ENCODE measurements at places on chromosomes 7 and 10. TPM values are rescaled to one million over a fixed set of nuclear protein-coding genes. Genes with fewer than 3 reads are reported as not detected.

The NPFFR1 gene
- 0.01 TPM for total RNA-seq

The GIMAP8 gene
- not detected for total RNA-seq

The CLDN3 gene
- total RNA-seq, result 1.8 TPM

The ASZ1 gene
- not detected for total RNA-seq

The INHBA gene
- 0.78 TPM for total RNA-seq

The ANKRD2 gene
- 4.2 TPM for total RNA-seq

The PGAM2 gene
- total RNA-seq, result not detected

The SNCG gene
- 6.6 TPM for total RNA-seq

The TIMM23 gene
- 163 TPM for total RNA-seq

The SGPL1 gene
- total RNA-seq, result 33.4 TPM

The BTBD16 gene
- 0.44 TPM for total RNA-seq

The SPDYE1 gene
- not detected for total RNA-seq

The FGFR2 gene
- total RNA-seq, result 0.45 TPM

The COX15 gene
- total RNA-seq, result 35.3 TPM

The STEAP1B gene
- 0.30 TPM for total RNA-seq

The MUC12 gene
- total RNA-seq, result 15.5 TPM

The SUPV3L1 gene
- 38.7 TPM for total RNA-seq

The ANKRD26 gene
- 3.3 TPM for total RNA-seq

The COL28A1 gene
- total RNA-seq, result 0.91 TPM

The CTBP2 gene
- total RNA-seq, result 102 TPM

The PSD gene
- total RNA-seq, result 0.72 TPM

The RNF32 gene
- 1.2 TPM for total RNA-seq

The GPRIN2 gene
- total RNA-seq, result 24.9 TPM

The BMPER gene
- 7.6 TPM for total RNA-seq

The C10orf67 gene
- 0.06 TPM for total RNA-seq

The SSC4D gene
- 1.1 TPM for total RNA-seq

The FAM24B gene
- 16.3 TPM for total RNA-seq

The AHR gene
- total RNA-seq, result 13.3 TPM

The PNLIP gene
- not detected for total RNA-seq

The CNOT4 gene
- 11.0 TPM for total RNA-seq

The IFIT1B gene
- total RNA-seq, result not detected

The ADIRF gene
- not detected for total RNA-seq

The FAM13C gene
- total RNA-seq, result 0.28 TPM

The TRPV5 gene
- not detected for total RNA-seq

The CEP41 gene
- 12.8 TPM for total RNA-seq

The C7orf33 gene
- not detected for total RNA-seq

The ZNF783 gene
- 7.3 TPM for total RNA-seq

The GRID1 gene
- 0.38 TPM for total RNA-seq

The GRM3 gene
- not detected for total RNA-seq

The SPDYE6 gene
- not detected for total RNA-seq

The CCDC172 gene
- not detected for total RNA-seq

The SPOCK2 gene
- total RNA-seq, result 0.52 TPM

The CALHM1 gene
- total RNA-seq, result not detected

The MARVELD1 gene
- 36.8 TPM for total RNA-seq

The CAMK2B gene
- 0.20 TPM for total RNA-seq

The GRID2IP gene
- not detected for total RNA-seq

The MBL2 gene
- not detected for total RNA-seq

The UNCX gene
- 0.07 TPM for total RNA-seq

The CTAGE4 gene
- not detected for total RNA-seq

The PRKAR2B gene
- total RNA-seq, result 3.9 TPM

The SPDYE9 gene
- total RNA-seq, result not detected

The STOX1 gene
- total RNA-seq, result 0.79 TPM

The ERVW-1 gene
- total RNA-seq, result not detected

The C10orf62 gene
- total RNA-seq, result not detected

The RET gene
- 0.50 TPM for total RNA-seq

The CALML3 gene
- total RNA-seq, result not detected

Measured in A549 treated with DMSO at 1 μM for 4 hours (cell line).